Naive thymus-derived CD8-positive, alpha-beta T cell (primary cell): ENCODE measurements at places on chromosomes 13 and 19. TPM values are rescaled to one million over a fixed set of nuclear protein-coding genes. Genes with fewer than 3 reads are reported as not detected.

DNA sequence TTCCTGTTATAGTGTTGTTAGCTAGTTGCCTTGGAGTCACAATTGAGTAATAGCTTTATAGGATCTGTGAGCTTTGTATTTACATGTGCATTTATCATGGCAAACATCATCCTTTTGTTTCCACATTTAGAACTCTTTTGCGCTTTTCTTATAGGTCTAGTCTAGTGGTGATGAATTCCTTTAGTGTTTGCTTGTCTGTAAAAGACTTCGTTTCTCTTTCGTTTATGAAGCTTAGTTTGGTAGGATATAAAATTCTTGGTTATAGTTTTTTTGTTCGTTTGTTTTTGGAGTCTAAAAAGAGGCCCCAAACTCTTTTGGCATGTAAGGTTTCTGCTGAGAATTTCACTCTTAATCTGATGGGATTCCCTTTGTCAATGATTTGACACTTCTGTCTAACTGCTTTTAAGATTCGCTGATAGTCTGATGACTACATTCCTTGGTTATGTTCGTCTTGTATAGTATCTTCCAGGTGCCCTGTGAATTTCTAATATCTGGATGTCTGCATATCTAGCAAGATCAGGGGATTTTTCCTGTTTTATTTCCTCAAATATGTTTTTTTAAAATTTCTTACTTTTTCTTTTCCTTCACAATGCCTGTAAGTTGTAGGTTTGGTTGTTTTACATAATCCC, 20.2 kb downstream of the DNAJC3 start:
- peaks cover 24% of the 10 kb centered on the region for H3K4me1 ChIP-seq
- no peaks in the 10 kb centered on the region for H3K27me3 ChIP-seq
- no peak for DNase-seq
- no peak overlapping the region for H3K27ac ChIP-seq
- no peak overlapping the region for H3K4me3 ChIP-seq

- peaks cover 15% of the 10 kb centered on the region for H3K36me3 ChIP-seq
- peaks cover 8% of the 10 kb centered on the region for H3K4me1 ChIP-seq
- no peak overlapping the region for H3K4me3 ChIP-seq
- H3K27ac ChIP-seq, result no peak overlapping the region
Measured at GRCh38 chr13:112793545-112794445, 104.0 kb downstream of the ATP11A start.

- H3K4me1 ChIP-seq, result peaks cover 44% of the 10 kb centered on the region
- H3K27me3 ChIP-seq, result no peaks in the 10 kb centered on the region
- peaks cover 9% of the 10 kb centered on the region for H3K36me3 ChIP-seq
Measured at GRCh38 chr19:51398096-51398704, 7.8 kb upstream of the C19orf84 start.

- H3K4me3 ChIP-seq, result no peak overlapping the region
- peaks cover 67% of the 10 kb centered on the region for H3K4me1 ChIP-seq
- peak overlapping the region; percentile 20 for H3K27ac ChIP-seq
- DNase-seq, result peak; percentile 50
- no peaks in the 10 kb centered on the region for H3K27me3 ChIP-seq
Measured at GRCh38 chr19:49327878-49328544, 3.0 kb upstream of the SLC6A16 start.

DNA sequence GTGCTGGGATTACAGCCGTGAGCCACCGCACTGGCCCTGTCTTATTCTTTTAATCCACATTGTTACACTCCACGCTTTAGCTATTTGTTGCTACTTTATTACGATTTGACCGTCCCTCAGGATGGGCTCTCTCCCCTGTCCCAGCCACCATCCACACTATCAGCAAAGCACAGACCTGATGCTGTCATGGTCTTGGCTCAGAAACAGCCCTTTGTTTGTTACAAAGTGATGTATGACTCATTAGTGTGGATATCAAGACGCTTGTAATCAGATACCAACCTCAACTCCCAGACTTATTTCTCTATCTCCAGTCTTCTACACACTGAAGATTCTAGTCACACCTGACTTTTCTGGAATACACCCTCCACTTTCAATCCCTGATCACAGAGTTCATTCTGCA, 84.6 kb upstream of the FREM2 start:
- H3K27ac ChIP-seq, result no peak overlapping the region
- no peak overlapping the region for H3K4me3 ChIP-seq
- H3K36me3 ChIP-seq, result no peaks in the 10 kb centered on the region
- peaks cover 7% of the 10 kb centered on the region for H3K27me3 ChIP-seq
- no peak for DNase-seq

- peaks cover 6% of the 10 kb centered on the region for H3K27me3 ChIP-seq
- no peak overlapping the region for H3K4me3 ChIP-seq
- DNase-seq, result no peak
Measured at GRCh38 chr13:110286833-110287819, 19.8 kb downstream of the COL4A1 start.

- no peak for DNase-seq
- H3K27me3 ChIP-seq, result peaks cover 32% of the 10 kb centered on the region
- no peak overlapping the region for H3K4me3 ChIP-seq
Measured at GRCh38 chr19:53915000-53915399, 5.9 kb downstream of the CACNG7 start.

DNA sequence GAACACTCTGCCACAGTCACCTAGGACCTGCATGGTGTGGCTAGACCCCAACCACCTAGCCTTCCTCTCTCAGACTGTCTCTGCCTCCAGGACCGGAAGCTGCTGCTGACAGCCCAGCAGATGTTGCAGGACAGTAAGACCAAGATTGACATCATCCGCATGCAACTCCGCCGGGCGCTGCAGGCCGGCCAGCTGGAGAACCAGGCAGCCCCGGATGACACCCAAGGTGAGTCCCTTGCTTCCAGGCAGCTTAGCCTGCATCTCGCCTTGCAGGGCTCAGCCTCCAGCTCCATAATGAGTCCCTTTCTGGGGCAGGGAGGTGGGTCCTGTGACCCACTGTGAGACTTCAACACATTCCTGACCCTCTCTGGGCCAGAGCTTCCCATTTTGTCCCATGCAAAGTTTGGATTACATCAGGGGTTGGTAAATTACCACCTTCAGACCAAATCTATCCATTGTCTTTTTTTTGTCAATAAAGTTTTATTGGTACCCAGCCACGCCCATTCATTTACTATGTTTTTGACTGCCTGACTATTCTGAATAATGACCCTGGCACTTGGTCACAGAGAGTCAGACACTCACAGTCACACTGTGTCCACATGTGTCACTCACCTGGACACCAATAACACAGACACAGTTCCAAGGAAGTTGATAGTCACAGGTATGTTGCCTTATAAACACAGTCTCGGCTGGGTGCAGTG, 13.4 kb downstream of the PKN1 start:
- no peak overlapping the region for H3K4me3 ChIP-seq
- peaks cover 88% of the 10 kb centered on the region for H3K36me3 ChIP-seq
- no peak for DNase-seq
- H3K27ac ChIP-seq, result peak overlapping the region; percentile 57
- no peaks in the 10 kb centered on the region for H3K27me3 ChIP-seq

DNA sequence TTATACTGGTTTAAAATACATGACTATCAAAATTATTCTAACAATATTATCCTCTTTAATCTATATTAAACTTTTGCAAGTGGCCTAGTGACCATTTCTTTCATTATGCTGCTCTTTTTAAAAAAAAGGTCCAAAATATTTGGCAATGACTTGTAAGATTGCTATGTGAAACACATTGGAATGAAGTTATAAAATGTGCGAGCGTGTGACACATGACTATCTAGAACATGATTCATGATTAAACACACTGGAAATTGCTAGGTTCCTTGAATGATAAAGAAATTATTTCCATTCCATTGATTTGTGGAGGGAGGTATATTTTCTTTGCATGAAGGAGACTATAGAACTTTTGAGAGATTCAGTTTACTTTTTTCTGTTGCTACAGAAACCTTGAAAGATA, 739.1 kb downstream of the DIAPH3 start:
- no peak for DNase-seq
- H3K27me3 ChIP-seq, result peaks cover 2% of the 10 kb centered on the region
- H3K4me3 ChIP-seq, result no peak overlapping the region
- H3K36me3 ChIP-seq, result no peaks in the 10 kb centered on the region
- H3K27ac ChIP-seq, result no peak overlapping the region

DNA sequence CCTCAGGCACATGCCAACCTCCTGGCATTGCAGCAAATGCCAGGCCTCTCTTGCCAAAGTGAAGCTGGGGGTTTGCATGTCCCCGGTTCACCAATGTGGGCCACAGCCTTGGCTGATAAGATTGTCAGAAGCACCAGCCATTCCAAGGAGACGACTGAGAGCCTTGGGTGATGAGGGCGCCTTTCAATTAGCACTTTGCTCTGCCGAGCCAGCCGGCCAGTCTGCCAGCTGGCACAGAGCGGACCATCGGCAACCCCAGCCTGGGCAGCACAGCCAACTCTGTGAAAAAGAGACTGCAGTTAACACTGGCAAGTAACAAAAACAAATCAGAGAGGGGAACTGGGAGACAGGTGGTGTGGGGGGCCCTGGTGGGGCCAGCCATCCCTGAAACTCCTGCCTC, 67.3 kb downstream of the EFNB2 start:
- H3K4me3 ChIP-seq, result no peak overlapping the region
- no peak for DNase-seq
- H3K36me3 ChIP-seq, result no peaks in the 10 kb centered on the region
- no peaks in the 10 kb centered on the region for H3K4me1 ChIP-seq

DNA sequence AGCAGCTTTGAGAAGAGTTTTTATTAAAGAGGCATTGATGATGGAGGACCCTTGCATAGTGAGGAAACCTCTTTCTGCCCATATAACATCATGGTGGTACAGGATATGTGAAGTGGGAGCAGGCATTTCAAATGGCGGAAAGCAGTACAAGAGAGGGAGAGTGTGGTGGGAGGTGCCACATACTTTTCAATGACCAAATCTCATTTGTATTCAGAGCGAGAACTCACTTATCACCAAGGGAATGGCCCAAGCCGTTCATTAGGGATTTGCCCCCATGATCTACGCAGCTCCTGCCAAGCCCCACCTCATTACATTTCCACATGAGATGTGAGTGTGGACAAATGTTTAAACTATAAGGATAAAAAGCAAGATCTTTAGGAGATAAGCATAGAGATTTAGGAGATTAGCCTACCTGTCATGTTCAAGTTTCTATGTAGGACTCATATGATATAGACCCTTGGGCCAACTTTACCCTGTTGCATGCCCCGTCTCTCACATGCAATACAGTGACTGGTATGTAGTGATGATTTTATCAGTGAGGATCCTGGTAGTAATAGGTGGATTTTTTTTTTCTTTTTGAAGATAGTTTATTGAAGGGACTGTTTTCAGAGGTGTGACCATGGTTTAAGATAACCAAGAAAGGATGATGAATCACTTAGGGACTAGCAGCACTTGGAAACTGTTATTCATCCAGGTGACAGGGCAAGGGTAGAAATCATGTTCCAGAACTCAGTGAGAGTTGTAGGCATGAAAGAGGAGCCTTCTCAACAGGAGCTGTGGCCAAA, 38.3 kb downstream of the DNAJC15 start:
- no peak overlapping the region for H3K4me3 ChIP-seq
- H3K4me1 ChIP-seq, result peaks cover 48% of the 10 kb centered on the region
- DNase-seq, result no peak
- no peak overlapping the region for H3K27ac ChIP-seq
- no peaks in the 10 kb centered on the region for H3K36me3 ChIP-seq

GRCh38 chr19:50244695-50245094, 41.3 kb downstream of the MYH14 start:
- no peak for DNase-seq
- peaks cover 10% of the 10 kb centered on the region for H3K27me3 ChIP-seq
- H3K27ac ChIP-seq, result no peak overlapping the region
- no peaks in the 10 kb centered on the region for H3K36me3 ChIP-seq

- no peak overlapping the region for H3K4me3 ChIP-seq
- no peak for DNase-seq
- H3K36me3 ChIP-seq, result no peaks in the 10 kb centered on the region
- H3K27ac ChIP-seq, result no peak overlapping the region
Measured at GRCh38 chr19:46256855-46257254, 27.3 kb downstream of the IGFL1 start.

DNA sequence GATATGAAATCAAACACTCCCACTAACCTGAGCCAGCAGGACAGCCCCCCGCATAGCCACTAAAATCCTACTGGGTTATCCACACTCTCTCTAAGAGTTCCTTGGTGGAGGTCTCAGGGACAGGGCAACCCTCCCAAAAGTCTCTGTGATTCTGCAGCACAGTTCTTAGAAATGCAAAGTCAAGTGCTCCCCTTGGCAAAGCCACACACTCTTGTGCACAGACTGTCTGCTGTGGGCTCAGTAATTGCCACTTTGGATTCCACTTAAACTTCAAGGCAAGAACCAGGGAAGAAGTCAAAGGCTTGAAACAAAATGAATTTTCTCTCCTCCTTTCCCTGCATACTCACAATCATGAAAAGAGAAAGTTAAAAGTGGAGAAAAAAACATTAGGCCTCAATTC, 61.5 kb downstream of the DOCK9 start:
- H3K27me3 ChIP-seq, result no peaks in the 10 kb centered on the region
- no peak for DNase-seq
- no peak overlapping the region for H3K4me3 ChIP-seq
- H3K4me1 ChIP-seq, result peaks cover 39% of the 10 kb centered on the region
- H3K36me3 ChIP-seq, result peaks cover 47% of the 10 kb centered on the region
- no peak overlapping the region for H3K27ac ChIP-seq

DNA sequence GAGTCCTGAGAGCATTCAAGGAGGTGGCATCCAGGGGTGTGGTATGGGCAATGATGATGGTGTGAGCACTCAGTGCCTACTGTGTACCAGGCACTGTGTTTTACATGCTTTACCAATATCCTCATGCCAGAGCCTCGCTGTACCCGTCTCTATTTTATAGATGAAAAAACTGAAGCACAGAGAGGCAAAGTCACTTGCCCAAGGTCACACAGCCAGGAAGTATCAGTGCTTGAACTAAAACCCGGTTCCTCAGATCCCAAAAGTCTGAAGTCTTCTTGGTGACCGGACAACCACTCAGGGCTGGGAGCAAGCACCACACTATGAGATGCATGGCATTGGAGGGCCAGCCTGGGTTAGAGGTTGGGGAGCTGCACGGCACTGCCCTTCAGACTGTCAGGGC, 84.1 kb downstream of the CHST8 start:
- DNase-seq, result peak; percentile 11
- no peaks in the 10 kb centered on the region for H3K36me3 ChIP-seq
- no peaks in the 10 kb centered on the region for H3K27me3 ChIP-seq
- no peaks in the 10 kb centered on the region for H3K4me1 ChIP-seq
- no peak overlapping the region for H3K27ac ChIP-seq

DNA sequence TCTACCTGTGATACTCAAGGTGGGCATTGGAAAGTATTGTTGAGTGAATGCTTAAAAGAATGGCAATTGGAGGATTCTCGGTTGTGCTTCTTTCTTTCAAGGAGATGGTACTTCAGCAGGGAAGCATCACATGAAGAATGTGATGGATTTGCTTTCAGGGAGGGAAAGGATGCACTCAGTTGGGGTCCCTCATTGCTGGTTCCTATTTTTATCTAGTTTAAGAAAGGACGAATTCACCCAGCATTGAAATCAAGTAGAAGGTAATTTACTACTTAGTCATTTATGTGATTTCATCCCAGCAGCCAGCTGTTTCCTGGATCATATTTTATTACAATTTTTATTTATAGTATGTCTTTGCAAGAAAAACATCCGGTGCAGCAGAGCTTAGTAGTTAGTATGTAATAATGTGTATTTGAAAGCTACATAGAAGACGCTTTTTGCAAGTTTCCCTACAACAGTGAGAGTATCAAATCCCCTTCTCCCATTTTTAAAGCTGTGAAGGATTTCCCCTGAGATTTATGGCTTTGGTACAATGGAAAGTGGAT, 417.9 kb downstream of the GPC5 start:
- no peaks in the 10 kb centered on the region for H3K27me3 ChIP-seq
- DNase-seq, result no peak
- no peaks in the 10 kb centered on the region for H3K36me3 ChIP-seq
- H3K4me3 ChIP-seq, result no peak overlapping the region

EPSTI1 gene
- total RNA-seq, result 11.4 TPM

IGSF23 gene
- total RNA-seq, result not detected

RNF113B gene
- total RNA-seq, result not detected

SKA3 gene
- 0.22 TPM for total RNA-seq

ZNF790 gene
- 16.6 TPM for total RNA-seq

ADM5 gene
- total RNA-seq, result 3.5 TPM

KIR3DL2 gene
- not detected for total RNA-seq

CLASRP gene
- 141 TPM for total RNA-seq

ZNF208 gene
- total RNA-seq, result 3.2 TPM

ELF1 gene
- total RNA-seq, result 184 TPM
